ENCODE measurements at places on chromosomes 3 and 15.

DNA sequence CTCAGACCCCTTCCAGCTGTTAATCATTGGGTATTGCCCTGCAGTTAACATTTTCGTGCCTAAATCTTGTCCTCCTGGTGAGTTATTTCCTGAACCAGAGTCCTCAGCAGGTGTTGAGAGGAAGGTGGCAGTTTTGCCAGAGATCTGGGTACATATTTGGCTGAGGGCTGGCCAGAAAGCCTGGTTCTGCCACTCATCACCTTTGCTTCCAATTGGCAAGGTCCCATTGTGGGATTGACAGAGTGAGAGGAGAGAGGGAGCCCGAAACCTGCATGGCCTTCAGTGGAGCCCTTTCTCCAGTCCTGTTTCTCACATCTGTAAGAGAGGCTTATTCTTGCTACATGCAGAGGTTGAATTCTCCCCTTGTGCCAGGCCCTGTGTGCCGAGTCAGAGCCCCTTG lies 8.9 kb upstream of the TKT start:
- no peak for DNase-seq

DNA sequence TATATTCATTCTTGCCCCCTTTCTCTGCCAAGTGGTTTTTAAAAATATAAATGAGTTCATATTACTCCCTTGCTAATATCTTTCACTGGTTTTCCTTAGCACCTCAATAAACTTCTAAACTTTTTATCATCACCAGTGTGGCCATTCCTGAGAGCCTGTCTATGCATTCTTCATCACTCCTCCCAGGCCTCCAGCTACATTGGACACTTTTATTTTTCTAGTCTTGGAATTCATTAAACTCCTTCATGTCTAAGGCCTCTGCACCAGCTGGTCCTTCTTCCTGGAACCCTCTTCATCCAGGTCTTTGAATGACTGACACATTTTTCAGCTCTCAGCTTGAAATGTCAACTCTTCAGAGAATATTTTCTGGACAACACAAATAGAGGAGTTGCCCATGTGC lies 120.4 kb upstream of the P2RY1 start:
- no peak for DNase-seq

DNA sequence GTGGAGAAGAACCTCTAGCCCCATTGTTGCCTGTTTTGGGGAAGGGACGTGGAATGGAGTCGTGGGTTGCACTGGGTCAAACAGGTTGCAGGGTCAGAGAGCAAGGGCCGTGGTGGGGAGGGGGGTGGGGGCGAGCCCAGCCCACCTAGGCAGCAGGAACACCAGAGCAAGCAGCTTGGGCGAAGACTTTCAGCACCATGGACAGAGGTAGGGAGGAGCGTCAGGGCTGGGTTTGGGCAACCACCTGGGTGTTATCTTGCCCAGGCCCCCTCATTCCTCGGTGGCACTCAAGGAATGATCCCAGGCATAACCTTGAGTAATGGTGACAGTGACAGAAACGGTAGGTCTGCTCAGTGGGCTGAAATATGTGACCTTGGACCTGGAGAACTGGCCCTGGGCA lies 45.9 kb upstream of the TMEM115 start:
- peak; percentile 7 for DNase-seq

- DNase-seq = no peak
Measured at GRCh38 chr3:59411186-59411585, 361.4 kb upstream of the CFAP20DC start.

GRCh38 chr15:90871139-90871715 lies 2.8 kb downstream of the FURIN start:
- DNase-seq = no peak

GRCh38 chr15:94535298-94536048 lies 304.1 kb downstream of the MCTP2 start:
- DNase-seq = no peak

GRCh38 chr15:76259392-76259791 lies 51.9 kb downstream of the ETFA start:
- DNase-seq = no peak

DNA sequence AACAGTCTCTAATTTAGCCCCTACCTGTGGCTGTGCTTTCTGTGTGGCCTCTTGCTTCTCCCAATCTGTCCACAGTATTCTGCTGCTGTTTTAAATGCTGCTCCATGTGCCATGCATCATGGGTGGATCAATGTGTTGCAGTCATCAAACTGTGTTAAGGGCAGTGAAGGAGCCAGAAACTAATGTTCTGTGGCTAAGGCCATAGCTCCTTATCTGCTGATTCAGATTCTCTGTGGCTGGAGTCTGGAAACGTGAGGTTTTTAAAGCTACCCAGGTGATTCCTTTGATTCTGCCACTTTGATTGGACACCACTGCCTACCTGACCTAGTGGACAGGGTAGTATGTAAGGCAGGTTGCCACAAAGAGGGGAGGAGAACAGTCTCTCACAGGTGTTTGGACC lies 44.8 kb downstream of the MORC1 start:
- DNase-seq = no peak

- DNase-seq = no peak
Measured at GRCh38 chr3:20935791-20936190, 749.8 kb upstream of the SGO1 start.

GRCh38 chr3:162558016-162558415 lies 1061.4 kb downstream of the OTOL1 start:
- no peak for DNase-seq

GRCh38 chr3:52983336-52983807 lies 62.5 kb downstream of the SFMBT1 start:
- DNase-seq = peak; percentile 39

GRCh38 chr3:157683668-157684067 lies 180.5 kb upstream of the VEPH1 start:
- DNase-seq = no peak

DNA sequence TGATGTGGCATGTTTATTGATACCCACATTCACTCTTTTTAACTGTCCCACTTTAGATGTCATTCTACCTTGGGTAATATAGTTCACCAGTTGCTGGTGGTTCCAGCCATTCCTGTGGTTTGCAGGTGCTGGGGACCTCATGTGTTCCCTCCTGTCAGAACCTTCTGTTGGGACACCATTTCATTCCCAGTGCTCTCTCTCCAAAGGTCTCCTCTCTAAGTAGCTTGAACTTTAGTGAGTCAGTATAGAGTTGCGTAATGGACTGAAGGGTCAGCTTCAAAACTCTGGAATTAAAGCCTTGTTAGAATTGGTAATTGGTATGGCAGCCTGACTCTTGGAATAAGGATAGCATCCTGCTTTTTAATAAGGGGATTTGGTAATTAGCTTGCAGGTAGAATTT lies 108.5 kb downstream of the PLCL2 start:
- no peak for DNase-seq

- no peak for DNase-seq
Measured at GRCh38 chr3:41638381-41638780, 323.5 kb downstream of the ULK4 start.

- no peak for DNase-seq
Measured at GRCh38 chr3:62527474-62527873, 154.1 kb upstream of the FEZF2 start.

DNA sequence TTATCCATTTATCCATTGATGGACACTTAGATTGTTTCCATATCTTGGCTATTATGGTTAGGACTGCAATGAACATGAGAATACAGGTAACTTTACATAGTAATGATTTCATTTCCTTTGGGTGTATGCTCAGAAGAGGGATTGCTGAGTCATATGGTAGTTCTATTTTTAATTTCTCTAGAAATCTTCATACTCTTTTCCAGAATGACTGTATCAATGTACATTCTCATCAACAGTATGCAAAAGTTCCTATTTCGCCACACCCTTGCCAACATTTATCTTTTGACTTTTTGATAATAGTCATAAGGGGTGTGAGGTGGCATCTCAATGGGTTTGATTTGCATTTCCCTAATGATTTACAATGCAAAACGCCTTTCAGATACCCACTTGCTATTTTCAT lies 6.2 kb upstream of the NIPA1 start:
- no peak for DNase-seq

GRCh38 chr3:107545680-107546120 lies 22.9 kb downstream of the BBX start:
- DNase-seq = no peak

DNA sequence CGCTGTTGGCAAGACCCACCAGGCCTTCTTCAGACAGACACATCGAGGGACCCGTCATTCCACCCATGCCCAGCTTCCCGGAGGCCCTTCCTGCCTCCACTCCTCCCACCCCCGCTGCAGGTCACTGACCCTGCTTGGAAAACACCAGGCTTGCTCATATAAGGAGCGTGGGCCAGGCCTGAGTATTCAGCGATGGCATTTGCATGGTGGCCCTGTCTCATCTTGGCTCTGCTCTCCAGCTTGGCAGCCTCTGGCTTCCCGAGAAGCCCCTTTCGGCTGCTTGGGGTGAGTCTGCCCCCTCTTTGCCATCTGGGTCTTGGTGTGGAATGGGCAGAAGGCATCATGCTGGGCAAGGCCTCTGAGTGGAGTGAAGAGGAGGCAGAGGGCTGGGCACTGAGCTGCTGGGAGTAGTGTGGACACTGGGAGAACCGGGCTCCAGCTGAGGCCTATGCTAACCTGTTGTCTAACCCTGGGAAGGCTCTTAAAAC lies at the start of gene ITIH3:
TSS of gene ITIH3 (plus strand) at position 185 of the 488 bp plus-strand sequence. CDS start at position 193, 8 bp downstream.
- no peak for DNase-seq

DNA sequence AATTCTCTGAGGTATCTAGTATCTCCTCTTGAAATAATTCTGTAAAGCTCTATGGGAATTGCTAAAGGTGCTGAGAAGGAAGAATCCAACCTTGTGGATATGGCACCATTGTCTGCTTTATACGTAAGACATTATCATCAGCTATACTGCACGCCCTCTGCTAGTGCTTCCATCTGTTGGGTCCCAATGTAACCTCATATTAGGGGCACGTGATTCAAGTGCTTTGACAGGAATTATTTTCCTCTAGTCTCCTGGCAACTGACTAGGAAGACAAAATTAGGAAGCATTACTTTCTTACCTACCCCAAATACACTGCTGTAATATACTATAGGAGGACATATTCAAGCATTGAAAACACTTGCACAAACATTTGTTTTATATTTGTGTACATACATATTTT lies 24.0 kb downstream of the COPS2 start:
- DNase-seq = no peak

DNA sequence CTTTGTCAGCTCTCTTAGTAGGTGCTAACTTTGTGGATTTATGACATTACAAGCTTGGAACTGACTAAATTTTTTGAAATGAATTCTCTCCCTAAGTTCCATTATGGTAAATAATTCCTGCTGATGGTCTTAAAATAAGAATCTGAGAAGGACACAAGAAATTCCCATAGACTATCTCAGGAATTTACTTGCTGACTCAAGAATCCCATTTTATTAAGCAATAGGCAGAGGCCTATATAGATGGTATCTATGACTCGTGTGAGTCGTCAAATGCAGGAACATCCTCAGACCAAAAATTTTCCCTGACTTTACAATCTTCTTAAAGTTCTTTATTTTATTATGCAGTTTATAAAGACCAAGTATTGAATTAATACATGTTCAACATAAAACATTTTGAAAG lies 30.7 kb upstream of the CBLB start:
- no peak for DNase-seq

DNA sequence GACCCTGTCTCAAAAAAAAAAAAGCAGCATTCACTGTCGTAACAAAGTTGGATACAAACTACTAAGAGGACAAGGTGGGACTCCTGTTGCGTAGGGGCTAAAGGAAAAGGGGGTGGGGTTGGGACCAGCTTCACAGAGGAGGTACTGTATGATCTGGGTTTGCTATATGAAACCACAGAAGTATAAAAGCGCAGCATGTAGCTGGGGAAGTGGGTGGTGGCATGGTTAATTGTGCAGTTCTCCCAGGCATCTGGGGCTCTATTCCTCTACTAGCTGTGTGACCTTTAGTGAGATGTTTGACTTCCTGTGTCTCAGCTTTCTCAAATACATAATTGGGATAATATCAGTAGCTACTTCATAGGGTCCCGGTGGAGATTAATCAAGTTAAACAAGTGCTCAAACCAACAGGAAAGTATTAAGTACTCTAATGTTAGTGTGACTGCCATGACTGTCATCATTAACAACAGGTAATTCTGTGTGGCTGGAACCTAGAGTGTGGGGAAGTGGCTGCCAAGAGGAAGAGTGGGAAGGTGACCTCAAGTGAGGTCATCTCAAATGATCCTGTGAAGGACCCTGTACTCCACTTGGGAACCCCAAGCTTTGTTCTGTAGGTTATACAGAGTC lies 11.5 kb downstream of the PARP16 start:
- no peak for DNase-seq

- DNase-seq = no peak
Measured at GRCh38 chr15:84883466-84883865, 996 bp upstream of the SLC28A1 start.

DNA sequence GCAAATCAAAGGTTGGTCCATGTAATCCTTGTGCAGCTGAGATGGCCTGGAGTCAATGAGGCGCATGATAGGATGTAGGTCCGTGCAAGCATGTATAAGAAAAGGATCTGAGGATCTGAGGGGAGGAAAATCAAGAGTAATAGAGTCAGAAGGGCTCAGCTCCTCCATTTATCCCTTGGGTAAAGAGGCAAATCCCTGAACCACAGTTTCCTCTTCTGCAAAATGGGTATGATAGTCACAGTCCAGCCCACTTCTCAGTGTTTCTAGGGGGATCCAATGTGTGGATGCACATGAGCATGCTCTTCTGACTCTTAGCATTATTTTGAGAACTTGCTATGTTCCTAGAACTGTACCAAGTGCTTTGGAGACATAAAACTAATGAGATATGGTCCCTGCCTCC lies 67.9 kb downstream of the BFSP2 start:
- DNase-seq = no peak

- DNase-seq = no peak
Measured at GRCh38 chr3:13497386-13497785, 17.3 kb downstream of the HDAC11 start.

DNA sequence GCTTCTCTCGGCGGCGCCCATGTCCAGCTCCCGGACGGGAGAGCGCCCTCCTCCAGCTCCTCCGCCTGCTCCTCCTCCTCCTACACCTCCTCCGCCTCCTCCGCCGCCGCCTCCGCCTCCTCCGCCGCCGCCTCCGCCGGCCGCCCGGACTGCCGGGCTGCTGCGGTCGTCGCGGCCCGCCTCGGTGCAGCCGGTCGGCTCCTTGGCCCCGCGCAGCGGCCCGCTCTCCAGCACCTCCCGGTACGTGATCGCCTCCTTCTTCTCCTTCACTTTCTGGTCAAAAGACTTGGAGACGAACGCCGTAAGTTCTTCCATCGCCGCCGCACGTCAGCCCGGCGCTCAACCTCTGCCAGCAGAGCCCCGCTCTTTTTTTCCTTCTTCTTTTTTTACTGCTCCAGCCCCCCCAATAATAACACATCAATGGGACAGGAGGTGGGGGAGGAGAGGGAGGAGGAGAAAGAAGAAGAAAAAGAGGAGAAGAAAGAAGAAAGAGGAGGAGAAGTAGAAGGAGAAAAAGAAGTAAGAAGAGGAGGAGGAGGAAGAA lies 438 bp downstream of the SHOX2 start:
- DNase-seq = no peak

All from effector CD4-positive, alpha-beta T cell (primary cell).